ENCODE measurements at places on chromosomes 5 and 9. TPM values are rescaled to one million over a fixed set of nuclear protein-coding genes. Genes with fewer than 3 reads are reported as not detected.

CDKN2B-AS1 gene
- 7.6 TPM for total RNA-seq

CDC37L1 gene
- 15.4 TPM for total RNA-seq

- DNase-seq: peak; percentile 95
Observed at GRCh38 chr5:172798422-172799215, 27.6 kb upstream of the DUSP1 start.

OR1J1 gene
- total RNA-seq: not detected
